ENCODE measurements at places on chromosomes 7 and 10. TPM values are rescaled to one million over a fixed set of nuclear protein-coding genes. Genes with fewer than 3 reads are reported as not detected.
A peak's percentile ranks its signal among the peaks of the same experiment; 100 is the strongest.

DNA sequence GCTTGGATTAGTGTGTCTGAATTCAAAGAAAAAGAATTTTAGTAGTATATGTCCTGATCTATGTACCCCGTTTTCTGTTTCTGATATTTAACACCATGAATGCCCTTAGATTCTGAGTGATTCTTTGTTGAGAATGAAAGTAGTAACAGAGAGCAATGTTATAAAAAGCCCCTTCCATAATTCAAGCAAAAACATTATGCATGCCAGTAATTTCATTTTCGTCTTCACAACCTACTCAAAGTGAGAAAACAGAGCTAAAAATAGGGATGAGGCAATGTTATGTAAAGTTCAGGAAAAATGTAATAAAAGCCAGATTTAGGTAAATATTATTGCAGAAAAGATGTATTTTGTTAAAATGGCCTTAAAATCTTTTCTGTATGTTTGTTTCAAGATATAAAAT, 28.1 kb downstream of the PTPRZ1 start:
- peak; percentile 40 for DNase-seq

- DNase-seq, result peak; percentile 4
Observed at GRCh38 chr7:126574276-126575250, 678.2 kb downstream of the GRM8 start.

GRCh38 chr7:128053023-128053422, 21.8 kb upstream of the LRRC4 start:
- peak; percentile 47 for DNase-seq

GRCh38 chr7:117588352-117588794, 108.5 kb downstream of the CFTR start:
- DNase-seq, result no peak

ADAM22 gene
- 15.3 TPM for total RNA-seq
